ENCODE measurements at places on chromosomes 5 and 9. TPM values are rescaled to one million over a fixed set of nuclear protein-coding genes. Genes with fewer than 3 reads are reported as not detected.

IRX2 gene
- 44.2 TPM for total RNA-seq

GRCh38 chr9:123248630-123249029 is 19.8 kb downstream of the STRBP start:
- DNase-seq = no peak

GRCh38 chr9:95502248-95502647 is 14.5 kb downstream of the PTCH1 start:
- no peak for DNase-seq

GRCh38 chr5:140372971-140373487 is 13.0 kb downstream of the SLC4A9 start:
- DNase-seq = peak; percentile 81

PURA gene
- total RNA-seq = 31.6 TPM

DNA sequence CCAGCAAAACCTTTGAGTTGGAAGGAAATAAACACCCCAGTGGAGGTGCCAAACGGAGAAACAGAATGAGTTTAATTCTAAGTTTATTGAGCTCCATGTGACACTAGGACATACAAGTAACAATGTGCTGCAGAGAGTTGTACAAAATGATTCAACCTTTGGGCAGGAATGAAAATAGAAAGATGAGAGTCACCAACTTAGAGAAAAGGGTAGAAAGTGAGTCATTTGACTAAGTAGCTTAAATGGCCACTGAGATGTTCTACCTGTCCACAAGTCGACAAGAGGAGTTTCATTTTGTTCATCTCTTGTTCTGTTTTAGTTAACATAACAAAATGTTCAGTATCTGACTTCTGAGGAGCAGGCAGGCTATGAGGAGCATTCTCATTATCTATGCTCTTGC is 284.7 kb downstream of the NR2F1-AS1 start:
- no peak for DNase-seq

DNA sequence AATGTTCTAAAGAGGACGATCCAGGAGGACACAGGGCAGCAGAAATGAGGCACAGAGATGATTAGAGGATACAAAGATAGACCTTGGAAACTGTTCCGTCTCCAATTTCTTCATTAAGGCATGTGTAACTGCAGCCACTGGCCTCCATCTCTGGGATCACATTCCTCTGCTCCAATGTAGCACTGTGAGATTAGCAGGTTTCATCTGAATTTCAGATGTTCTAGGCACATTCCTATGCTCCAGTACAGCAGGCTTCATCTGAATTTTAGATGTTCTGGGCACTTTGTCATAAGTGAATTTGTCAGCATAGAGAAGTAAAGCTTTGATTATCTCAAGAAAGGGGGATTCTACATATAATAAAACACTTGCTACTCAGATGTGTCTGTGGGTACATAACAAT is 671.4 kb downstream of the MTRR start:
- peak; percentile 9 for DNase-seq

SMIM33 gene
- total RNA-seq = 0.13 TPM

- DNase-seq = no peak
Observed at GRCh38 chr9:115192280-115192679, 74.3 kb upstream of the TNC start.

DNA sequence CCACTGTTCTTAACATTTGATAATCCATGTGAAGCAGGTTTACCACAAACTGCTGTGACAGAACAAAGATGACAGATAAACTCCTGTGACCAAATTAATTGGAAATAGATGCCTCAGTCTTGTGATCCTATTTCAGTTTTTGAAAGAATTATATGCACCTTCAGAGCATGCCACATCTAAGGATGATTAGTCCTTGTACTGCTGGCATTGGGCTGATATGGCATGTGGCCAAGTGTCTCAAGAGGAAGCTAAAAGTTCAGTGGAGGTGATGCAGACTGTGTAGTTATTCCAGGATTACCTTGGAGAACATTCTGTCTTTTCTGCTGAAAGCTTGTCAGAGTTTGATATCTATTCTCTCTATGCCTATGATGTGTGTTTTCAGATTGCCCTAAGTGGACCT is 314.4 kb upstream of the EFNA5 start:
- no peak for DNase-seq

DNA sequence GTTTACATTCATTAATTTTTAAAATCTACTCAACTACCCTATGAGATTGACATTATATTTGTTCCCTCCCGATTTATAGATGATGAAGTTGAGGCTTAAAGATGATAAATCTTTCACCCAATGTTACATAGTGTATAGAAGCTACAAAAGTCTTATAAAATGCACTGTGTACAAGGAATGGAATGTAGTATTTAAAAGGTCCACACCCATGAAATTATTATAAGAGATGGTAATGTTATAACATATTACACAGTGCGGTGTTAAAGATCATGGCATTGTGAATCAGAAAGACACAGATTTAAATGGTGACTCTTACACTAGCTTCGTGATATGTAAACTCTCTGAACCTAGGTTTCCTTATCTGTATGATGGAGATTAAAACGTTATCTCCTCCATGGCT is 141.6 kb upstream of the CHD1 start:
- no peak for DNase-seq

- DNase-seq = no peak
Observed at GRCh38 chr5:73822989-73823339, 197.0 kb downstream of the ARHGEF28 start.

- no peak for DNase-seq
Observed at GRCh38 chr5:10831419-10831818, 70.4 kb upstream of the DAP start.

- DNase-seq = no peak
Observed at GRCh38 chr9:133506653-133507038, 18.1 kb downstream of the MYMK start.

IFNA21 gene
- not detected for total RNA-seq

DNA sequence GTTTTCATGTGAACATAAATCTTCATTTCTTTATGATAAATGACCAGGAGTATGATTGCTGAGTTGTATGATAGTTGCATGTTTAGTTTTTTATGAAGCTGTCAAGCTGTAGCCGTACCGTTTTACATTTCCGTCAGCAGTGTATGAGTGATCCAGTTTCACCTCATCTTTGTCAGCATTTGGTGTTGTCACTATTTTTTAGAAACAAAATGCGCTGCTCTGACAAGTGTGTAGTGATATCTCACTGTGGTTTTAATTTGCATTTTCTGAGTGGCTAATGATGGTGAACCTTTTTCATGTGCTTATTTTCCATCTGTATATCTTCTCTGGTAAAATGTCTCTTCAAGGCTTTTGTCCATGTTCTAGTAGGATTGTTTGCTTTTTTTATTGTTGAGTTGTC is 6.7 kb upstream of the SPATA31D1 start:
- DNase-seq = no peak

IGFBPL1 gene
- total RNA-seq = 0.22 TPM

GRCh38 chr9:88927510-88927909 is 63.8 kb upstream of the S1PR3 start:
- no peak for DNase-seq

Data from kidney (tissue), 22 donors.